ENCODE measurements at places on chromosomes 4 and X.

DNA sequence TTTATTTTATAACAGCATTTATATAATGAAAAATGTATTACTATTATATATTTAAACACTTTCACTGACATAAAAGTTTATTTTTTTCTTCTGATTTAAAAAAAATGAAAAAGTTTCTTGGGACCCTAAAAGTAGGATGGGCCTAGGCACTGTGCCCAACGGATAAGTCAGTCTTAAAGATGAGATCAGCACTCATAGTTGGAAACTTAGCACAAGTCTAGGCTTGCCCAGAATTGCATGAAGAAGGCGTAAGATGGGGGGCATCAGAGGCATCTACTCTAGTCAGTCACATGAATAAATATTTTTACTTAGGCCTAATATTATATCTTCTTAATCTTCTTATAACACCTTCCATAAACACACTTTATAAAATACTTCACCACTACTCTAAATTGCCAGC lies 306.7 kb upstream of the GRID2 start:
- no peak overlapping the region for H3K4me3 ChIP-seq
- no peak for DNase-seq
- no peak overlapping the region for H3K27ac ChIP-seq
- no peaks in the 10 kb centered on the region for H3K27me3 ChIP-seq
- no peaks in the 10 kb centered on the region for H3K4me1 ChIP-seq

- H3K27me3 ChIP-seq, result no peaks in the 10 kb centered on the region
- H3K4me1 ChIP-seq, result peaks cover 4% of the 10 kb centered on the region
- no peak for DNase-seq
- H3K4me3 ChIP-seq, result no peak overlapping the region
These were observed 84.9 kb downstream of the GAB1 start for GRCh38 chr4:143421609-143422008.

DNA sequence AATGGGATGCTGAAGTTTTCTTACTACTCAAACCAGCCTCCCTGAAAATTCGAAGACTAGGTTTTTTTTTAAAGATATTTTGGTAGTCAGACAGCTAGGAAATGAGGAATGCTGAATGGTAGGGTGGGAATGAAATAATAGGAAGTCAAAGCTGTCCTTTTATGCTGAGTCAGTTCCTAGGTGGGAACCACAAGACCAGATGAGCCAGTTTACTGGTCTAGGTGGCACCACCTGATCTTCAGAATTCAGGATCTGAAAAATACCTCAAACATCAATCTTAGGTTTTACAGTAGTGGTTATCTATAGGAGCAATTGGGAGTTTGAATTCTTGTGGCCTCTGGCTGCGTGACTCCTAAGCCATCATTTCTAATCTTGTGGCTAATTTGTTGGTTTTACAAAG lies 183.1 kb upstream of the GALNT7 start:
- no peaks in the 10 kb centered on the region for H3K36me3 ChIP-seq
- no peak for DNase-seq
- no peaks in the 10 kb centered on the region for H3K27me3 ChIP-seq

DNA sequence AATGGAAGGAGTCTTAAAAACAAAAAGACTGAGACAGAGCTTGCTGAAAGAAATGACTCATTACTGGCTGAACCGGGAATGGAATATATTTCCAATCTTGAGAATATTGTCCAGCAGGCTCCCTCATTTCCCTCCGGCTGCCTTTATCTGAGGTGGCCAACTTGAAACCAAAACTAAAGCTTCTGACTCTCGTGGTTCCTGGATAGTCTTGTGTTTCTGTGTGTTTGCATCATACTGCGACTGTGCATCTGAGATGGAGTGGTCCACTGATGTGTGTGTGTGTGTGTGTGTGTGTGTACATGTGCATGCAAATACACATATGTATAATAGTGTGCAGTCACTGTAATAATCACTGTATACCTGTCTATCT lies 145.6 kb upstream of the SCML1 start:
- H3K27me3 ChIP-seq, result no peaks in the 10 kb centered on the region
- peaks cover 9% of the 10 kb centered on the region for H3K4me1 ChIP-seq
- no peaks in the 10 kb centered on the region for H3K36me3 ChIP-seq
- peak; percentile 81 for DNase-seq

DNA sequence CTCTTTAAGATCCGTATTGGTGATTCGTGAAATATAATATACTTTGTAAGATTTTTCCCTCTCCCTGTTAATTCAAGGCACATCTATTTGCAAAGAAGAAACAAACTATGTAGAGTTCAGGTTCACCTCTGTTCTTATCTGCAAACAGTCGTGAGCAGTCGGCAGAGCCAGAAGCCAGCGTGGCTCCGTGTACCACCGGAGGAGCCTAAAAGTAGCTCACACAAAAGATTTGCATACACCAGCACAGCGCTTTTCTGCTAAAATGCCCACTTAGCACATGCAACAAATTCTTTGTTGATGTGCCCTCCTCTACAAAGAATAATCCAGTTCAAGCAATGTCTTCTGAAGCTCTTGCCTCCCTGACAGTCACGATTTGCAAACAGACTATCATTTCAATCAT lies 416.0 kb upstream of the TENM3 start:
- no peak overlapping the region for H3K4me3 ChIP-seq
- H3K27me3 ChIP-seq, result no peaks in the 10 kb centered on the region
- no peaks in the 10 kb centered on the region for H3K36me3 ChIP-seq
- DNase-seq, result no peak
- H3K27ac ChIP-seq, result no peak overlapping the region
- H3K4me1 ChIP-seq, result no peaks in the 10 kb centered on the region

- no peaks in the 10 kb centered on the region for H3K4me1 ChIP-seq
- no peak for DNase-seq
These were observed 2.7 kb downstream of the TMEM154 start for GRCh38 chr4:152677117-152677516.

DNA sequence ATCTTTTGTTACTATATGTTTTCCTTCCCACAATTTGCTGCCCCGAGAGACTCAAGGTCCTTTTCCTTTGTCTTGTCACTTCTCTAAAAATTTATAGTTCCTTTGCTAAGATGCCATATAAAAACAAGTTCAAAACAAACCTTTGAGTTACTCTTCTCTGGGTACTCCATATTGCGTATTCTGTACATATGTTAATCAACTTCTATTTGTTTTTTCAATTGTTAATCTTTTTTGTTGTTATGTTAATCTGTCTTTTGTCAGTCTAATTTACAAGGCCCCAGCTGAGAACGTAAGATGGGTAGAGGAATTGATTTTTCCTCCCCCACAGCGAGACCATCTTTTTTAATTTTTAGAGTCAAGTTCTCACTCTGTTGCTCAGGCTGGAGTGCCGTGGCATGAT lies 7.2 kb upstream of the PPEF2 start:
- H3K4me1 ChIP-seq, result no peaks in the 10 kb centered on the region
- DNase-seq, result no peak
- no peaks in the 10 kb centered on the region for H3K27me3 ChIP-seq
- no peaks in the 10 kb centered on the region for H3K36me3 ChIP-seq
- H3K27ac ChIP-seq, result no peak overlapping the region

DNA sequence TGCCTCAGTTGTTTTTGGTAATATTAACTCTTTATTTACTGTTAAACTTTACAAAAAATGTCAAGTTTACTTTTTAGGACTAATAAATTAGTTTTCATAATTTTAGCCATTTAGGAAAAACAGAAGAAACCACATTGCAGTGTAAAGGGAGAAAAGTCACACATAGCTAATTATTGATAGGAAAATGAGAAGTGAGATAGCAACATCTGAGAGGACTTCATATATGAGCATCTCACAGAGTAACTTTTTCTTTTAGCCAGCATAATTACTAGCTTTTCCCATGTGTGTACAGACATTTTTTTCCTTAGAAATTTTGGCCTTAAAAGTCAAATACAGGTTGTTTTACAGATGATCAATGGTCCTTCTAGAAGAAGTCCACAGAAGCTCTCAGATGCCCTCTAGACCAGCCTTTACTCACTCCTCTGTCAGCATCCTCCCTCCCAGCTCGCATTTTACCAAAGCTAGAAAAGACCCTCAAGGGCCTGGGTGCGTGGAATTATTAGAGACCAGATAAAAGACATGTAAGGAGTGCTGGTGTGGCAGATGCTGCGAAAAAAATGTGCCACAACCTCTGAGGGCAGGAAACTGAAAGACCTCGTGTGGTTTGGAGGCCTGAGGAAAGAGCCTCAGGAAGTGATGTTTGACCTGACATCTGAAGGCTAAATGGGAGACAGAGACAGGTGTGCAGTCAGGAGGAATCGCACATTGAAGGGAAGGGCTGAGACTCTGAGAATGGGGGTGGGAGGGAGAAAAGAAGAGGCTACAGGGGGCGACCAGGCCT lies 156.9 kb downstream of the CBR4 start:
- DNase-seq, result no peak
- H3K27me3 ChIP-seq, result no peaks in the 10 kb centered on the region
- H3K36me3 ChIP-seq, result peaks cover 26% of the 10 kb centered on the region
- H3K27ac ChIP-seq, result peak overlapping the region; percentile 15

DNA sequence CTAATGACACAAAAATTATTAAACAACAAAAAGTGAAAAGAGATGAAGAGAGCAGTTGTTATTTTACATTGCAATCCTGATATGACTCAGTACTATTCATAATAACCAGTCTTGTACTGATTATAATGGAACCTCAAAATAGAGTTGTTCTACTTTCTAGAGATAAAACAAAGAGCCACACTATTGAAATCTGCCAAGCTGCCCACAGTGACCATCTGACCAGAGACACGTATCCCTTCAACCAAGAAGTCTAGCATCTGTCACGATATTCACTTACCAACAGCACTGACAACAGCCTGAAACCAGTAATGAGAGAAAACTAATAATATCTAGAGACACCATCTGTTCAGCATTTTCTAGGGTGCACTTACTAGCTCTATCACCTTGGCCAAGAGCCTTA lies 466.7 kb downstream of the NKX6-1 start:
- no peak overlapping the region for H3K4me3 ChIP-seq
- DNase-seq, result no peak
- no peaks in the 10 kb centered on the region for H3K27me3 ChIP-seq
- H3K4me1 ChIP-seq, result no peaks in the 10 kb centered on the region
- H3K36me3 ChIP-seq, result no peaks in the 10 kb centered on the region

DNA sequence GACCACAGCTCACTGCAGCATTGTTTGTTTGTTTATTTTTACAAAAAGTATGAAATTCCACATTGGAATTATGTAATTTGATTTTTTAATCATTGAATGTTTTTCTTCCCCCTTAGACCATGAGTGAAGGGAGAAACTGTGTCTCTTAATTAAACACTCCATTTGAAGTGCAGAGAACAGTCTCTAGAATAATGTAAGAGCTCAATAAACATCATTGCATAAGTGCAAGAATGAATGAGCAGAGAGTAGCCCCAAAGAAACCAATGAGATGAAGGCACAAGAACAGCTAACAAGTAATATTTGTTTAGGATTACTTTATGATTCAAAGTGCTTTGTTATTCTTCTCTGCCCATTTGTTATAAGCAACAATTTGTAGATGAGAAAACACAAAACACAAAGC lies 921.3 kb upstream of the LCORL start:
- no peaks in the 10 kb centered on the region for H3K36me3 ChIP-seq
- no peak overlapping the region for H3K27ac ChIP-seq
- no peak for DNase-seq
- no peak overlapping the region for H3K4me3 ChIP-seq
- H3K4me1 ChIP-seq, result no peaks in the 10 kb centered on the region
- H3K27me3 ChIP-seq, result no peaks in the 10 kb centered on the region

- no peaks in the 10 kb centered on the region for H3K27me3 ChIP-seq
- H3K27ac ChIP-seq, result no peak overlapping the region
- no peaks in the 10 kb centered on the region for H3K4me1 ChIP-seq
- no peak for DNase-seq
These were observed 100.4 kb downstream of the MMRN1 start for GRCh38 chr4:89995006-89995405.

DNA sequence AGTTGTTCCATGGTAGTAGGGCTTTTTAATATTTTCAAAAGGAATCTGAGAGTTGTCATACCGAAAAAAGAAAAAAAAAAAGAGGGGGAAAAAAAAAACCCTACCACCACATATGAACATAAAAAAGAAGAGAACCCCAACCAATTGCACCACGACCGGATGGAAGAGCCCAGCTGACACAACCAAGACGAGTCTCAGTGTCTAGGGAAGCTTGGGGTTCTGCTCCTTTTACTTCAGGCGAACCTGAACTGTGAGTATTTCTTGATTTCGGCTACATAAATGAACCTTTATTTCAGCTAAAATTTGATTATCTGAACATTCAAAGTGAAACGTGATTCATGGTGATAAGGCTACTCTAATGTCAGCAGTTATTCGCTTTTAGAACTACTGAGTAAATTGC lies at the start of gene GPR34:
Gene GPR34 (plus strand): TSS at position 139 of the 400 bp plus-strand sequence. CDS start 6,661 bp downstream, outside the sequence.
- H3K27me3 ChIP-seq, result no peaks in the 10 kb centered on the region
- DNase-seq, result no peak
- no peaks in the 10 kb centered on the region for H3K4me1 ChIP-seq
- no peak within 1 kb of the TSS for H3K27ac ChIP-seq

GRCh38 chrX:27307546-27307945 lies 155.6 kb downstream of the PPP4R3C start:
- H3K36me3 ChIP-seq, result no peaks in the 10 kb centered on the region
- no peaks in the 10 kb centered on the region for H3K4me1 ChIP-seq
- H3K27ac ChIP-seq, result no peak overlapping the region

DNA sequence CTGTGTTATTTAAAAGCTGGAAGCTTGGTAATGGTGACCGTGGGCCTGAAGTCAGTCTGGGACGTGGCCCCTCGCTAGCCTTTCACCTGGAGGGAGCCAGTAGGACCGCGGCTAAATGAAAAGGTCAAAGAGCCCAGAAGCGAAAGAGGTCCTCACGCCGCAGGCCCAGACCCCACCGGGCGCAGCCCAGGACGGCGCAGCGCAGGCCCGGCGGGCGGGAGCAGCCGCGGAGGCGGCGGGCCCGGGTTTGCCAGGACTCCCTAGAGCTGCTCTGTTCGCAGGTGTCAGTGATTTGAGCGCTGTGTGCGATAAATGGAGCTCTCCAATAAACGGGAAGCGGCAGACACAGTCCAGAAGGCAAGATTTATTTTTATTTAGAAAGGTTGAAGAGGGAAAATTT lies 56.2 kb upstream of the STIM2 start:
- H3K27ac ChIP-seq, result no peak overlapping the region
- H3K4me3 ChIP-seq, result no peak overlapping the region
- H3K4me1 ChIP-seq, result peaks cover 2% of the 10 kb centered on the region
- no peaks in the 10 kb centered on the region for H3K27me3 ChIP-seq
